HT1080 (cell line): ENCODE measurements at places on chromosomes 11 and 22. TPM values are rescaled to one million over a fixed set of nuclear protein-coding genes. Genes with fewer than 3 reads are reported as not detected.

The LDLRAD3 gene
- total RNA-seq, result 9.4 and 14.5 TPM in 2 replicates

The NELL1 gene
- total RNA-seq, result not detected in 2 replicates

The OTOG gene
- not detected in 2 replicates for total RNA-seq

The APOBEC3H gene
- 0.24 and 0.60 TPM in 2 replicates for total RNA-seq

DNA sequence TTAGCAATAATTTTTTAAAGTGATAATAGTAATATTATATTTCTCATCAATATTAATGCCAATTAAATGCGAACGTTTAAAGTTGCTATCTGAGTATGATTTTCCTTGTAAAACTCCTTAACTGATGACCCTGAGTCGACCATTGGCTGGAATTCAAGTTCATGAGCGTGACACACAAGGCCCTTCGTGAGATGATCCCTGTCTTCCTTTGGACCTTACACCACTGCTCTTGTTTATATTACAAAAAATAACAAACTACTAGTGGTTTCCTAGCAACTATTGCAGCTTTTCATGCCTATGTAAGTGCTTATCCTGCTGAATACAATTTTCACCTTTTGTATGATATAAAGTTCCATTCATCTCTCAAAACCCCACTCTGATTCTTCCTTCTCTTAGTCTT, 752.9 kb downstream of the CNTN5 start:
- DNase-seq, result peak; percentile 6

GRCh38 chr11:99952816-99953215, 734.3 kb upstream of the ARHGAP42 start:
- peak; percentile 65 for DNase-seq

- no peak for DNase-seq
These were observed 21.4 kb downstream of the XRCC6 start for GRCh38 chr22:41642331-41643110.

- no peak for DNase-seq
These were observed 44.7 kb upstream of the SERPIND1 start for GRCh38 chr22:20729194-20729593.

- DNase-seq, result peak; percentile 77
These were observed 461 bp upstream of the EED start for GRCh38 chr11:86244063-86244521.

DNA sequence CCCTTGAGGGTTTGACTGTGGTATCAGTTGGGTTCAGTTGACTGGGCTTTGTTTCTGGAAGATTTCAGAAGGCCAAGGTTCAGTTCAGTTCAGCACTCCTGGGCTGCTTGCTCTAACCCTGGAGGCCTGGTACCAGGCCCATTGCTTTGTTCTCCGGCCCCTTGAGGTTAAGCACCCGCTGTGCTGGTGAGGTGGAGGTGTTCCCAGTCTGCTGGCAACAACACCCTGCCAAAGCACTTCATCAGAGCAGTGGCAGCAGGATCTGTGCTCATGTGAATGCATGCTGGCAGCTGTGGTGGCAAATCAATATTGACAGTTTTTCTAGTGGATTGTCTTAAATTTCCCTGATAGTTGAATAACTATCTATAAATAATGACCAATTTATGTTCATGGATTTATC, 3.8 kb upstream of the SCGB1D1 start:
- no peak for DNase-seq

DNA sequence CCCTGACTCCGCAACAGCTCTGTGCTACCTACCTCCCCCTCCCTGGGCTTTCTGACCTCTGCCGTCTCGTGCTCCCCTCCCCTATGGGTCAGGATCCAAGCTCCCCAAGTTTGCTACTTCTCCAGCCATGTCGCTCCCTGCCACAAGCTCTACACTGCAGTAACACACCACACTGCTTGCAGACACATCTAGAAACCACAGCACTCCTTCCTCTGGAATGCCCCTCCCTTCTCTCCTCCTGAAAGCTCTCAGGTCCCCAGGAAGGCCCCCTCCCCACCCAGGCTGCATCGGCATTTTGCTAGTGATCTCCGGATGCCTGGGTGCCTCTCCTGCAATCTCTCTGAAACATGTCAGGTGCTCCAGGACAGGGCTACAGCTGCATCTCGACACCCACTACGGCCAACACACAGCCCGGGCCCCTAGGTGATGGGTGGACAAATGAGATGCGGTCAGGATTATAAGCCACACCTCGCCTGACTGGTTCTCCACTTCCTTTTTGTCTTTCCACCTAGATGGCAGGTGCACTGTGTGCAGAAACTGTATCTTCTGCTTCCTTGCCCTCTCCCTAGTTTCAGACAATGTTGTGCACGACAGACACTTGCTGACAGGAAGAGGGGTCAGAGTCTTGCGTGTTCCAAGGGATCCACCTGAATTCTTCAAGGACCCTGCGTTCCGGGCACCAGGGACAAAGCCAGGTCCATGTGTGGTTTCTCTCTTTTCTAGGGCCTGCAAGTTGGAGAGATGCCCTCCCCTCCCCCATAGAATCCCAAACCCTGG, 22.9 kb downstream of the RPUSD4 start:
- DNase-seq, result no peak

DNA sequence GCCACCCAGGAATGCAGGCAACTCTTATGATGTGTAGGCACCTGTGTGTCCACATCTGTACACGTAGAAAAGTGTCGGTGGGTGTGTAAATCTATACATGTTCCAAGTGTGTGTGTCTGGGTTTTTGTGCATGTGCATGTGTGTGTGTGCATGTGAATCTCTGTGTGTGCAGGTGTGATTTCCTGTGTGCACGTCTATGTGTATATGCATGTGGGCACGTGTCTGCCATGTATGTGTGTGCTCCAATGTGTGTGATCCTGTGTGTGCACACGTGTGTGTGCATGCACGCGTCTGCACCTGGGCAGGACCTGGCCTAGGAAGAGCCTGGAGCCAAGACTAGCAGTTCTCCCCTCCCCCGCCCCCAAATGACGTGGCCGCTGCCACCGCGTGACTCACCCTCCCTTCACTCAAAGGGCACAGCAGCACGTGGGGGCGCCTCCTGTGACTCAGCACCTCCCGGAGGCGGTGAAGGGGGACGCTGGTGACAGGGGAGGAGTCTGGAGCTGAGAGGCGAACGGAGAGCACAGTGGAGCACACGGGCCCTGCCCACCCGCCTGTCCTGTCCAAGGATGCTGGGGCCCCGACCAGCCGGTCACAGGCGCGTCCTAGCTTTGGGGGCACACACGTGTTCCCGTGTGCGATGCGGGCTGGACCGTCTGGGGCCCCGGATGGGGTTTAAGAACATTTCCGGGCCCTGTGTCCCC, 10.1 kb downstream of the PIM3 start:
- peak; percentile 98 for DNase-seq
